ENCODE measurements at places on chromosomes 12 and 14. TPM values are rescaled to one million over a fixed set of nuclear protein-coding genes. Genes with fewer than 3 reads are reported as not detected.
A peak's percentile ranks its signal among the peaks of the same experiment; 100 is the strongest.

- DNase-seq = no peak
- no peak overlapping the region for H3K27ac ChIP-seq
- no peaks in the 10 kb centered on the region for H3K27me3 ChIP-seq
- no peaks in the 10 kb centered on the region for H3K4me1 ChIP-seq
- H3K4me3 ChIP-seq = no peak overlapping the region
- H3K36me3 ChIP-seq = no peaks in the 10 kb centered on the region
Measured at GRCh38 chr12:88334271-88334670, 192.2 kb downstream of the TMTC3 start.

GRCh38 chr12:114165921-114166320 is 199.8 kb upstream of the RBM19 start:
- H3K27me3 ChIP-seq = no peaks in the 10 kb centered on the region
- no peaks in the 10 kb centered on the region for H3K4me1 ChIP-seq
- no peak for DNase-seq
- no peaks in the 10 kb centered on the region for H3K36me3 ChIP-seq
- H3K27ac ChIP-seq = no peak overlapping the region
- H3K4me3 ChIP-seq = no peak overlapping the region

DNA sequence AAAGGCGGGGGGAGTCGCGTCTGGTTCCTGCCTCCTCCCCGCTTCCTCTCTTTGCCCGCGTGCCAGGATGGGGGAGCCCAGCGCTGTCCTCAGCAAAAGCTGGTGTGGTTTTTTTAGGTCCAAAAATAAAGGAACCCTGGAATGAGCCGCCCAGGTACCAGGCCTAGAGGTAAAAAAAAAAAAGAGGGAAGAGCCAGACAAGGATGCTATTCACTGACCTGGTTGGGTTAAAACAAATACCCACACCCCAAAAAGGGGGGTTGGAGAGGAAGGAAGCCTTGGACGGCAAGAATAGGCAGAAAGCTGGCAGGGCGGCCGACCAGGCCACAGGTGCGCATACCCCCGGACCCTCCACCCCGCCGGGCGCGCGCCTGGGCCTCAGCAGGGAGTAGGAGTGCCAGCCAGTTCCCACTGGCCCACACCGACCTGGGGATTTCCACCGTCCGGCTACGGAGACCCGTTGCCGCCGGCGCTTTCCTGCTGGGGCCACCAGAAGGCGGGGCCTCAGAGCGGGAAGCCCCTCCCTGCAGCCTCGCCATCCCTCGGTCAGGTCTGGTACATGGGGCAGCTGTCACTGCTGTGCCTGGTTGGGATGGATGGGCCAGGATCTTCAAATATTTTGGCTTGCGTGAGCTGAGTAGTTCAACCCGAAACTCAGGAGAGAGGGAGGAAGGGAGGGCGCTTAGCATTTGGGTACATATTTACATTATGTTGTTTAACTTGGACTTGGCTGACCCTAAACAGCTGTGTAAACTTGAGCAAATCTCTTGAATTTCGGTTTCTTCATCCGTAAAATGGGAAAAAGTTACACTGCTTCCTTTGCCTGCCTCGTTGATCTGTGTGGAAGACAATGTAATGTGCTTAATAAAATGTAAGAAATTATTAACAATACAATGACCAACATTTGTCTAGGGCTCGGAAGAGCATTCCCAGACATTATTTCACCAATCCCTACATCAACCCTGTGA is 5.4 kb upstream of the IRF2BPL start:
- peak; percentile 79 for DNase-seq
- H3K4me1 ChIP-seq = peaks cover 64% of the 10 kb centered on the region

DNA sequence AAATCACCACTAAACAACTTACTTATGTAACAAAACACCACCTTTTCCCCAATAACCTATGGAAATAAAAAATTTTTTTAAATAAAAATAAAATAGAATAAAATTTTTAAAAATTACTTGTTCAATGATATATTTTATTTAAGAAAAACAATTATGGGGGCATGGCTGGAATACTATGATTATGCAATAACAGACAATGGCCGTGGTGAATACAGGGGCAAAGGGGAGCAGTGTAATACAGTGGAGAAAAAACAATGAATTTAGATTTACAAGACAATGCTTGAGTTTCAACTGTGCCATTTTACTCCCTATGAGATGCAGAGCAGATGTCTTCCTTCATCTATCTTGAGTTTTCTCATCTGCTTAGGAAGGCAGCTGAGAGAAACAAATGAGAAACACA is 72.9 kb downstream of the BLTP3B start:
- no peak overlapping the region for H3K4me3 ChIP-seq
- H3K27ac ChIP-seq = no peak overlapping the region
- H3K4me1 ChIP-seq = no peaks in the 10 kb centered on the region
- DNase-seq = no peak
- H3K36me3 ChIP-seq = peaks cover 49% of the 10 kb centered on the region
- no peaks in the 10 kb centered on the region for H3K27me3 ChIP-seq

DNA sequence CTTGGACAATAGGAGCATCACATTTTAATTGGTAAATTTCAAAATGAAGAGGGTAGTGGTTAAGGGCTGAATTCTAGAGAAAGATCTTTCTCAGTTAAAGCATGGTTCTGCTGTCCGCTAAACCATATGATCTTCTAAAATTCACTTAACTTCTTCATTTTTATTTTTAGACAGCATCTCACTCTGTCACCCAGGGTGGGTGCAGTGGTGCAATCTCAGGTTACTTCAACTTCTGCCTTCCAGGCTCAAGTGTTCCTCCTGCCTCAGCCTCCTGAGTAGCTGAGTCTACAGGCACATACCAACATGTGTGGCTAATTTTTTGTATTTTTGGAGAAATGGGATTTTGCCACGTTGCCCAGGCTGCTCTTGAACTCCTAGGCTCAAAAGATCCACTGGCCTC is 226.7 kb upstream of the ABCD2 start:
- no peaks in the 10 kb centered on the region for H3K27me3 ChIP-seq
- H3K36me3 ChIP-seq = no peaks in the 10 kb centered on the region
- DNase-seq = no peak
- H3K4me1 ChIP-seq = no peaks in the 10 kb centered on the region
- no peak overlapping the region for H3K27ac ChIP-seq
- H3K4me3 ChIP-seq = no peak overlapping the region

- H3K4me1 ChIP-seq = no peaks in the 10 kb centered on the region
- H3K27ac ChIP-seq = no peak overlapping the region
- no peaks in the 10 kb centered on the region for H3K27me3 ChIP-seq
- no peaks in the 10 kb centered on the region for H3K36me3 ChIP-seq
Measured at GRCh38 chr14:76591266-76591665, 170.0 kb upstream of the VASH1 start.

DNA sequence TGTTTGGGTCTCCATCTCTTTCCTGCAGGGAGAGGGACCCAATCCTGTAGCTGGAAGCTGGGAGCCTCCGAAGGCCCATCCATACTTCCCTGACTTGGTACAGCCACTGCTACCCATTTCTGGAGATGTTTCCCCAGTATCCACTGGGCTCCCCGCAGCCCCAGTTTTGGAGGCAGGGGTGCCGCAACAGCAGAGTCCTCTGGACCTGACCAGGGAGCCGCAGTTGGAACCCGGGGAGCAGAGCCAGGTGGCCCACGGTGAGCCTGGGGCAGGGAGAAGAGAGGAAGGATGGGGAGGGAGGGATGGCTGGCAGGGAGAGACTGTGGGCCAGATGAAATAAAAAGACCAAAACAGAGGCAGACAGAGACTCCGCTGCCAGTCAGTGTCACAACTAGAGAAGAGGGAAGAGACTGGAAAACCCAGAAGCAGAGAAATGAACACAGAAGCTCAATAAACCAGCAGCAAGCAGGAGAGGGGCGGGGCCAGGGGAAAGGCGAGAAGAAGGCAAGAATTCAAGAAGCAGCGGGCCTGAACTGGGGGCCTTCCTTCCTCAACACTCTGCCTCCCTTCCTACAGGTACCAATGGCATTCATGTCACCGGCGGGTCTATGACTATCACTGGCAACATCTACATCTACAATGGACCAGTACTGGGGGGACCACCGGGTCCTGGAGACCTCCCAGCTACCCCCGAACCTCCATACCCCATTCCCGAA is 6.3 kb downstream of the LTBR start:
- no peak for DNase-seq
- H3K36me3 ChIP-seq = no peaks in the 10 kb centered on the region
- H3K27ac ChIP-seq = no peak overlapping the region
- H3K4me1 ChIP-seq = no peaks in the 10 kb centered on the region

DNA sequence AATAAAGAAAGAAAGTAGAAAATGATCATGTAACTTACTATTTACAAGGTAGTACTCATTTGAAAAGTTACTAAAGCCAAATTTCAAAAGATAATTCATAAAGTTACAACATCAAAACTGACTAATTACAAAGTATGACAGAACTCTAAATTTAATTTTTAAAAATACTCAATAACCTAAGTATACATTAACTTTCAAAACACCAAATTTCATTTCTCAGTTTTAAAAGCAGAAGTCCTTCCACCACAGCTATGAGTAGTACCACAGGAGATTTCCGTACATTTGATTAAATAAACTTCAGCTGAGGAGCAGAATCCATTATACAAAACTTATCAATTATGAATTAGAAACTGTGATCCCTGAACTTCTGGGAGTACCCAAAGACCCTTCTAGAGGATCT is 100.8 kb upstream of the BBS10 start:
- H3K27me3 ChIP-seq = no peaks in the 10 kb centered on the region
- peaks cover 25% of the 10 kb centered on the region for H3K36me3 ChIP-seq
- peaks cover 5% of the 10 kb centered on the region for H3K4me1 ChIP-seq
- no peak overlapping the region for H3K4me3 ChIP-seq
- H3K27ac ChIP-seq = no peak overlapping the region
- DNase-seq = no peak

DNA sequence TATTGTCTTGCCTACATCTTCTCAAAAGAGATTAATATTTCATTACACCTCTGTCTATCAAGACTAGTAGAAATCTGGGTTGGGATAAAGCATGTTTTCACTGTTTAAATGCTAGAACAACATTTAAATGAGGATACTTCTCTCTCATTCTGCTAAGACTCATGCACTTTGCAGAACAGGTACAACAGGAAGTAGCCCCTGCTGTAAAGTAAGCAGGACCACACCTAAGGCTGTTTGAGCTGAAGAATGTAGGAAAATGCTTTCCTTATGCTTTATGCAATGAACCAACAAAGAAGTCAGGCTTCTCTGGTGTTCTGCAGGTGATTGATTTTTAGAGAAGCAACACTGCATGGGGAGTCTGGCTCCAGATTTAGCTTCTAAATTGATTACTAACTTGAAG is 89.4 kb downstream of the PAX9 start:
- DNase-seq = no peak
- H3K36me3 ChIP-seq = no peaks in the 10 kb centered on the region
- H3K4me3 ChIP-seq = no peak overlapping the region

GRCh38 chr12:33439587-33440011 is at the start of gene SYT10:
SYT10 (minus strand) TSS chr12:33439819; CDS start chr12:33439522, 297 bp downstream.
- peaks cover 42% of the 10 kb centered on the region for H3K27me3 ChIP-seq
- H3K36me3 ChIP-seq = no peaks in the 10 kb centered on the region
- no peak within 1 kb of the TSS for H3K27ac ChIP-seq
- peak within 1 kb of the TSS; percentile 78 for H3K4me3 ChIP-seq

DNA sequence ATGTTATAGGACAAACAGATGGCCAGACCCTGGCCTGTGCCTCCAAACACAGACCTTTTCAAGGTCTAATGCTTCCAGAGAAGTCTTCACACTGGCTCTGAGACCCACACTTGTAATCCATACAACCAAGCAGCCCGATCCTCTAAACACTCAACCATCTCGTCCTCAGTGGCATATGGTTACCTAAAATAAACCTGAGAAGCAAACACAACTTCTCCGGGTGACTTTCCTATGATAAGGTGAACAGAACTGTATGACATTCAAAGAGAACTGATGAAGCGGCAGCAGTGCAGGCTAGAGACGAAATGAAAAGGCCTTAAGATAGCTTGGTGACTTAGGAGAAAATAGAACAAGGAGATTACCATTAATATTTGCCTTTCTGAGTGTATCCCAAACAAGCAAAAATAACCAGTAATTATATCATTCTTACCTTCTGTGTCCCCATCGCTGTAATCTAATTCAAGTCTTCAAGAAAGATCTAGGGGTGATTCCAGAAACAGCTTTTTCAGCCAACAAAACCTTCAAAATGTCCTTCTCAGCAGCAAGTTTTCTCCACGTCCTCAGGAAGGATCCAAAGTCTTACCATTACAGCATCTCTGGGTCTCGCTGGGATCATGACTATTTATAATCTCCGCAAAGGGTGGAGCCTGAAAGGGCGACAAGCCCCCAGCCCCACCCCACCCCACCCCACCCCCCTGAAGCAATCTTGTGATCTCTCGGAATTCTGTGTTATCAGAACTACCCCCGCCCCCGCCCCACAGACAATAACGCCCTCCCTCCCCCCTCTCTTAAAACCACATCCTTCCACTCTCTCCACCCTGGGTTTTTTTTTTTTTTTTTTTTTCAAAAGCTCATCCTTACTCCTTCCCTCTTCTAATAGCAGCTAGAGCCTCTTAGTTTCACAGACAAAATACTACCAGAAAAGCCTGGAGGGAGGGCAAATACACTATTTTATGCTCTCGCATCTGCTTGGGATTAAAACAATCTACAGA is at the start of gene SLC2A3:
Gene SLC2A3 (minus strand): TSS at position 598 of the 992 bp plus-strand sequence. CDS start 153 bp downstream, at position 445.
- peaks cover 9% of the 10 kb centered on the region for H3K36me3 ChIP-seq
- peaks cover 14% of the 10 kb centered on the region for H3K4me1 ChIP-seq
- no peak within 1 kb of the TSS for H3K27ac ChIP-seq
- DNase-seq = peak; percentile 75
- no peak within 1 kb of the TSS for H3K4me3 ChIP-seq
- no peaks in the 10 kb centered on the region for H3K27me3 ChIP-seq

The MUCL1 gene
- total RNA-seq = not detected
